ENCODE measurements at places on chromosomes 1 and 21. TPM values are rescaled to one million over a fixed set of nuclear protein-coding genes. Genes with fewer than 3 reads are reported as not detected.

DNA sequence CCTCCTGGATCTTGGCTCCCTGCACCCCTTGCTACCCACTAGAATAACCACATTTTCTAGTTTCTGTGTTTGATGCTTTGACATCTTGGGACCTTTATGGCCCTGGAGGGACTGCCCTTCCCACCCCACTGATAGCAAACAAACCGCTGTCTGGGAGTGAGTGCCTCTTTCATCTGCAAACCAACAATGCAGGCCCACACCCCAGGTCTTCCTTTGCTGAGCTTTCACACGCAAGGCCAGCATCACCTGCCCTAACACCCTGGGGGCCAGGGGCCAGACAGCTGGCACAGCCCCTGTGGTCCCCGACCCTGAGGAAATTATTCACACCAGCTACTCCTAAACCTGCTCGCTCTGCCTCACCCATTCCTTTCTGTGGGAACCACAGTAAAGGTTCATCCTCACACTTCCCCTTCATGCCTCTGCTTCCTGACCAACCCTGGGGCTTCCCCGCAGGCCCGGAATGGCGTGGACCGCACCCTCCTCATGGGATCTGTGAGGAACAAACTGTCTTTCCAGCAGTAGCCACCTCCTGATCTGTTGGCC is 15.4 kb downstream of the SLC2A7 start:
- DNase-seq, result no peak

The TOR3A gene
- 21.5 TPM for total RNA-seq

GRCh38 chr1:159938211-159938852 is 7.1 kb downstream of the IGSF9 start:
- no peak for DNase-seq

The KRTAP15-1 gene
- not detected for total RNA-seq

- DNase-seq, result no peak
Measured at GRCh38 chr1:155864393-155864792, 5.0 kb downstream of the SYT11 start.
